ENCODE measurements at places on chromosomes 1 and 21.

DNA sequence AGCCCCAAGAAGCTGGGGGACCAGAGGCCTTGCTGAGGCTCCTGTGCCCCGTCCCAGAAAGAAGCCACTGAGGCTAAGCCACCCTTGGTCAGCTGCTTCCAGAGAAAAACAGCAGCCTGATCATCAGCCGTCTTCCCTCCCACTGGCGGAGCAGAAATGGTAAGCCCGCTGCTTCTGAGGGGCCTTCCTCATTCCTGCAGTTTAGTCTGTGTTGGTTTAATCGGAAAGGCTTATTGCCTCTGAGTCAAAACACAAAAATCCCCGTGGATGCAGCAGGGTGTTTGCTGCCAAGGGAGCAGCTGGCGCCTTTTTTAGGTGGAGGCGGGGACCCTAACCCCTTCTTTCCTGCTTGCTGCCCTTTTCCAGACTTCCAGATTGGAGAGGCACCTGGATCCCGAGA, 33.9 kb downstream of the SPSB1 start:
- DNase-seq: no peak

GRCh38 chr1:115725600-115725999, 42.9 kb downstream of the CASQ2 start:
- no peak for DNase-seq

DNA sequence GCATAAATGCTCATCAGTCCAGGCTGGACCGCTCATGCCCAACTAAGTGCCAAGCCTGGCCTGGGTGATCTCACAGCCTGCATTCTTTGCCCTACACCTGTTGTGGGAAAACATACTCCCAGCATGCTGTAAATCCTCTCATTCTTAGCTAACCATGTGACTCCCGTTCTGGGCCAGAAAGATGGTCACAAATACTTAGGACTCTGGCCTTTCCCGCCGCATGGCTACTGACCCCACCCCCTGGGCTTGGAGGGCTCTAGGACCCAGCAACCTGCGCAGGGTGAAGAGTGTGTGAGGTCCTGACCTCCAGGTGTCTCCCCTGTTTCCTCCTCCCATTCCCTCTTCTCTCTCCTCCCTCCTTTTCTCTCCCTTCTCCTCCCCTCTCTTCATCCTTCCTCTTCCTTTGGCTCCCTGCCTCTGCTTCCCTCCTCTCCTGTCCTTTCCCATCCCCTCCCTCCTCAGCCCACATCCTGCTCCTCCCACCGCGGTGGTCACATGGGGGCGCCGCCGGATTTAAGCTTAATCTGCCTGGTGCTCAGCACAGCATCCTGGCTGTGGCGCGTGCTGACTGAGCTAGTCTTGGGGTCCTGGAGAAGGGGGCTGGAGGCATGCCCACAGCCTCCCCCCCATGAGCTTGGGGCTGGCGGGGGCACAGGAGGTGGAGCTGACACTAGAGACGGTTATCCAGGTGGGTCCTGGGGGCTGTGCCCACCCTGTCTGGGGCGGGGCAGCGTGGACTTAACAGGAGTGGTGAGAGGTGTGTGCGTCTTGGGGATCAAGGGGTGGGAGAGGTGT, at the start of gene CROCC:
Gene CROCC (plus strand): TSS at position 541 of the 795 bp plus-strand sequence. CDS start 88 bp downstream, at position 629.
- peak; percentile 49 for DNase-seq

DNA sequence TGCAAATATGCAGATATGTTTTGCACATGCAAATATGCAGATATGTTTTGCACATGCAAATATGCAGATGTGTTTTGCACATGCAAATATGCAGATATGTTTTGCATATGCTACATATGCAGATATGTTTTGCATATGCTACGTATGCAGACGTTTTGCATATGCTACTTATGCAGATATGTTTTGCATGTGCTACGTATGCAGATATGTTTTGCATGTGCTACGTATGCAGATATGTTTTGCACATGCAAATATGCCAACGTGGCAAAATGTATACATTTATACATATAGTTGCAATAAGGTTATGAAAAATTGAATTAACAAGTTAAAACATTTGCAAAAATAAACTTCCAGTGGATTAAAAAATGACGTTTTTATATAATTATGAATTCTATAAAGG, 30.8 kb upstream of the TP53BP2 start:
- DNase-seq: no peak

DNA sequence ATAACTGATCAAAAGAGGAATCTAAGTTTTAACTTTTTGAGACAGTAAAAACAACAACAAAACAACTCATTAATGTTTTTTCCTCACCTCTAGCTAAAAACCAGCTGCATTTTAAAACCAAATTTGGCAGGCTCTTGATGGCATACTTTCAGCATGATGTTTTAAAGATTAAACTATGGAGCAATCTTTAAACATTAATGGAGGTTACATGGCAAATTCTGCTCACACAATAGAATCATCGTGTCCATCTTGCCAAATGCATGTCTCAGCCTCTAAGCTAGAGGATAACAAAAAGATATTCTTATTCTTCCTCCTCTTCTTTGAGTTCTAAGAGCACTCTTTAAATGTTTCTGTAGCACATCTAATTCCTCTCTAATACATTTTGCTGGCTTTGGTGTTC, 579.8 kb upstream of the PKN2 start:
- no peak for DNase-seq

- DNase-seq: peak; percentile 30
Measured at GRCh38 chr1:35929730-35930592, 944 bp upstream of the AGO3 start.

GRCh38 chr1:97901017-97901658, 19.7 kb downstream of the DPYD start:
- no peak for DNase-seq

GRCh38 chr1:7490576-7490975, 280.5 kb upstream of the VAMP3 start:
- no peak for DNase-seq

DNA sequence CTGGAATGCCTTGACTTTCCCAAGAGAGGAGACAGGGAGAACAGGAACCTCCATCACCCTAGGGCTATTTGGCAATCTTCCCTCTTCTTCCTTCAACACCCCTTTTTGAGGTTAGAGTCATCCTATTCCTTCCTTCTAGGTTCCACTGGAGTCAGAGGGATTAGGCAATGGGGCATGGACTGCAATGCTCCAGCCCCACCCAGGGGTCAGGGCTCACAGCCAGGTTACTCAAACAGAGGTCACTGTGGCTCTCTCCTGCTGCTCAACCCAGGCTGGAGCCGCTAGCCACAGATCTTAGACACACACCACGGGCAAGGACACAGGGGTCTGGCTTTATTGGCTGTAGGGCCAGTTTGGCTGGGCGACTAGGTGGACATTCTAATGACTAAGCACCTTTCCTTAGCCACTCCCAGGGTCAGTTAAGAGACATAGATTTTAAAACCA, 145.5 kb upstream of the NRIP1 start:
- DNase-seq: no peak

DNA sequence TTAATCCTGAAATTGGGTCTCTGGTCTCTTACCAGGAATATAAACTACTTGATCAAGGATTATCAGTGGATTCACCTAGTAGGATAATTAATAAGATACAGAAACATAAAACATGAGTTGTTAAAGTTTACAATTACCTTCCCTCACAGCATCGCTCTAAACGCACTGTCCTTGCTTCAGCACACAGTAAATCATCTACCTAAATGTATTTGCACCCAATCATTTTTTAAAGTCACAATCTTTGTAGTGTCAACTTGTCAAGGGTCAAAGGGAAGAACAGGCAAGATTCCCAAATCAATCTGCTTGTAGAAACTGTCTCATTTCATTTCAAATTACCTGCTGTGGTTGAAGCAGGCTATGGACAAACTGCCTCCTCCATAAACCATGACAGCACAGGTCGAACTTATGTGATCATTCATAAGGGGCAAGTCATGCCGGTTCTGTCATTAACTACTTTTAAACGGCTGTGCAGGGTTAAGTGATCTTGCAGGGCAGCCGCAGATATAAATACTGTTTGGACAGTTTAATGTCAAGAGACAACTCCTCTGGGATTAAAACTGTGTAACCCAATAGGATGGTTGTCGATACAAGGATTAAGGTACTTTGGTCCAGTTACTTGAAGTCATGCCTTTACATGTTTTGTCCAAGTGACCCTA, 93.6 kb downstream of the ZNF281 start:
- DNase-seq: no peak

- no peak for DNase-seq
Measured at GRCh38 chr1:147808025-147808424, 47.6 kb upstream of the GJA5 start.

DNA sequence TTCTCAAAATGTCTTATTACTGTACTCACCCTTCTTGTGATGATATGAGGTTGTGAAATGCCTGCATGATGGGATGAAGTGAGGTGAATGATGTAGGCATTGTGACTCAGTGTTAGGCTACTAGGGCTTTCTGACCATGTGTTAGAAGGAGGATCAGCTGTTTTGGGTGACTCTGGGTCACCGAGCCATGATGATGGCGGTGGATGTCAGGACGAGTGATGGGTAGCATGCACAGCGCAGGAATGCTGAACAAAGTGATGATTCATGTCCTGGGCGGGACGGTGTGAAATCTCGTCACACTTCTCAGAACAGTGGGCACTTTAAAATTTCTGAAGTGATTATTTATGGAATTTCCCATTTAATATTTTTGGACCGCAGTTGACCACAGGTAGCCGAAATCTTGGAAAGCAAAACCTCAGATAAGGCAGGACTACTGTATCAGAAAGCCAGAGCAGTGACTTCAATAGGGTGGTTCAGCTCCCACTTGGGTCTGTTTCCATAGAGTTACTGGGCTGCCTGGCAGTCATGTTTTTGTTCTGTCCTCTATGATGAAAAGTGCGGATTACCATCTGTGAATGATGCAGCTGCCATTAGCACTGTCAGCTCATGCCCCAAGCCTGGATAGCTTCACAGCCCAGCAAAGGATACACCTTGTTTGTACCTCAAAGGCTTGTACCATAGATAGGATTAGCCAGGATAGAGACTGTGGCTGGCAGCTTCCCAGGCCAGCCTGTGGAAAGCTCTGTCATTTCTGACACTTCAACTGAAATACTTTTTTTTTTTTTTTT, 26.6 kb downstream of the IL6R start:
- no peak for DNase-seq

GRCh38 chr1:247456021-247456420, 1.9 kb downstream of the OR2B11 start:
- DNase-seq: no peak

Data from stimulated activated CD4-positive, alpha-beta T cell treated with anti-CD3 and anti-CD28 coated beads, Interleukin-4, amount 100 ng/mL, for 48 hours (primary cell).